Neural progenitor cell (in vitro differentiated cells): ENCODE measurements at places on chromosomes 2 and 18.

- no peak overlapping the region for H3K27ac ChIP-seq
- no peak overlapping the region for H3K4me3 ChIP-seq
- no peaks in the 10 kb centered on the region for H3K36me3 ChIP-seq
- no peaks in the 10 kb centered on the region for H3K27me3 ChIP-seq
These were observed 11.8 kb upstream of the SMIM21 start for GRCh38 chr18:75439348-75439747.

GRCh38 chr2:217939629-217940245 lies 63.1 kb downstream of the TNS1 start:
- no peak overlapping the region for H3K27ac ChIP-seq
- H3K36me3 ChIP-seq, result no peaks in the 10 kb centered on the region
- no peak overlapping the region for H3K4me3 ChIP-seq

- H3K4me3 ChIP-seq, result no peak overlapping the region
- DNase-seq, result peak; percentile 70
- no peak overlapping the region for H3K27ac ChIP-seq
- no peaks in the 10 kb centered on the region for H3K27me3 ChIP-seq
- H3K4me1 ChIP-seq, result no peaks in the 10 kb centered on the region
These were observed 35.1 kb upstream of the RASGRP3 start for GRCh38 chr2:33441235-33441810.

DNA sequence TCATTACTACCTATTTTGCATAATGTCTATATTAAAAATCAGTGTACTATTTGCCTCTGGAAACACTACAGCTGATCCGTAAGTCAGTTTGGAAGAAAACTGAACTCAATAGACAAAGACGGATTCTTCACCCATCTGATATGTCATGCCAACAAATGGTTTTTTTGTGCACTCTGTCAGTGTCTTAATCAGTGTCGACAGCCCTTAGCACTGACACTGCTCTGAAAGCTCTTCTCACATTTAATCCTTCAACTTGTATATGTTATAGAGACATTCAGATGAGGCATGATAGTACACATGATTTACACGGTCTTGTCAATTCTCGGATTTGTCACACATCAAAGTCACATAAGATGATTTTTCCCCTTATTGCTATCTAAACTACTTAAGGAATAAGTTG lies 347.5 kb upstream of the GALNT5 start:
- DNase-seq, result no peak
- no peaks in the 10 kb centered on the region for H3K27me3 ChIP-seq
- no peaks in the 10 kb centered on the region for H3K4me1 ChIP-seq
- no peaks in the 10 kb centered on the region for H3K36me3 ChIP-seq

GRCh38 chr2:46825939-46826568 lies 89.6 kb downstream of the MCFD2 start:
- H3K27ac ChIP-seq, result no peak overlapping the region
- no peak for DNase-seq
- no peaks in the 10 kb centered on the region for H3K36me3 ChIP-seq
- H3K4me1 ChIP-seq, result no peaks in the 10 kb centered on the region
- no peaks in the 10 kb centered on the region for H3K27me3 ChIP-seq

DNA sequence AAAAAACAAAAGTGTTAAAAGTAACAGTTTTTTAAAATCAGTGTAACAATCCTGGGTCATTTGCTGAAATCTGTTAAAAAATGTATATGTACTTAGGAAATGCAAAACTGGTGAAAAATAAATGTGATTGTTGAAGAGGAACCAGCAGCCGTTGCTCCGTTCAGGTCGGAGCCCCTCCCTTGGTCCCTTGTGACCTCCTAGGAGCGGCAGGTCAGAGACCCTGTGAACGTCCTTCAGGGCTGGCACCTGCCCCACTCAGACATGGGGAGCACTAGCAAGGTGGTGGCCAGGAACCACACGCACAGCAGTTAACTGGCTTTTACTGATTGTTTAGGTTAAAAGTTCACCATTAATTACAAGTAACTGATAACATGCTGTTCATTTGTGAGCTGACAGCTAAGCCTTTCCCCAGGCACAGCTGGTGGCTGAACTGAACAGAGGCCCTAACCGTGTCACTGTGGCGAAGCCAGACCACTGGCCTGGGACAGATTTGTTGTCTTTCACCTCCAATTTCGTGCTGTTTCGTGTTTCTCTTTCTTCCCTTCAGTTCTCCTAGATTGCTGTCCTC lies 159.2 kb upstream of the ALKAL2 start:
- peaks cover 34% of the 10 kb centered on the region for H3K27me3 ChIP-seq
- peak; percentile 51 for DNase-seq
- peaks cover 8% of the 10 kb centered on the region for H3K4me1 ChIP-seq
- H3K27ac ChIP-seq, result no peak overlapping the region
- H3K36me3 ChIP-seq, result no peaks in the 10 kb centered on the region

DNA sequence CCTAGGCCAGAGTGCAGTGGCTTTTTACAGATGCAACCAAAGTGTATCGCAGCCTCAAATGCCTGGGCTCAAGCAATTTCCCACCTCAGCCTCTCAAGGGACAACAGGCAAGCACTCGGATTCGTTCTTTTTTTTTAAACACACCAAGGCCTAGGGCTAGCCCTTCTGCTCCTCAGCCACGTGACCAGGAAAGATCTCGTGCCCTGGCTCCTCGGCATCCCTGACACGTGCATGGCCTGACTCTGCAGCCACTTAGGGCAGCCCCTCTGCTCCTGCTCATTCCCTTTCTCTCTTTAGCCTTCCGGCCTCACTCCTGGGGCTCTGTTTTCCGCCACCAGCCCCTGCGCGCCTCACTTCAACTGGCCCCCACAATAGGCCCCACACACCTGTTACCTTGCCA lies 18.4 kb downstream of the FAM178B start:
- H3K4me1 ChIP-seq, result peaks cover 5% of the 10 kb centered on the region
- no peaks in the 10 kb centered on the region for H3K27me3 ChIP-seq
- no peak overlapping the region for H3K27ac ChIP-seq
- no peaks in the 10 kb centered on the region for H3K36me3 ChIP-seq
- no peak for DNase-seq

GRCh38 chr2:237669283-237669627 lies 41.9 kb downstream of the LRRFIP1 start:
- H3K4me3 ChIP-seq, result no peak overlapping the region
- peaks cover 15% of the 10 kb centered on the region for H3K4me1 ChIP-seq
- no peak for DNase-seq
- H3K36me3 ChIP-seq, result no peaks in the 10 kb centered on the region
- no peak overlapping the region for H3K27ac ChIP-seq

DNA sequence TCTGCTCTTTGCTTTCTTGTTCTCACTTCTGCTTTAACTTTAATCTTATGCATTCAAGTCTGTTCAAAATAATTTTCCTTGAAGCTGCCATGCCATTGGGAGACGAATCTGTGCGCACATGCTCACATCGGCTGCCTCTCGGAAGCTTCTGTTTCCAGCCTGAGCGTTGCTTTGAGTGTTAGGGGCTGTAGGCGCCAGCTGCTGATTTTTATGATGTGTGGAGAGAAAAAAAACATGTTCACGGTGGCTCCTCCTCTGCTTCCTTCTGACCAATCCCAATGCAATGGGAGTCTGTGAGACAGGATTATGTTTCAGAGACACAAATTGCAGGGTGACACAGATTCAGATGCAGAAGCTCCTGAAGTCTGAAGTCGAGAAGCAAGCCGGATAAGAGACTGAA lies at the start of gene MC4R:
Gene MC4R, minus strand, starts transcription at position 180 of the 400 bp plus-strand sequence. CDS start 426 bp downstream, outside the sequence.
- no peak within 1 kb of the TSS for H3K4me3 ChIP-seq
- no peak within 1 kb of the TSS for H3K27ac ChIP-seq
- H3K36me3 ChIP-seq, result no peaks in the 10 kb centered on the region
- H3K27me3 ChIP-seq, result no peaks in the 10 kb centered on the region

GRCh38 chr2:142557391-142557790 lies 320.1 kb upstream of the KYNU start:
- DNase-seq, result no peak
- no peaks in the 10 kb centered on the region for H3K4me1 ChIP-seq
- H3K36me3 ChIP-seq, result no peaks in the 10 kb centered on the region

DNA sequence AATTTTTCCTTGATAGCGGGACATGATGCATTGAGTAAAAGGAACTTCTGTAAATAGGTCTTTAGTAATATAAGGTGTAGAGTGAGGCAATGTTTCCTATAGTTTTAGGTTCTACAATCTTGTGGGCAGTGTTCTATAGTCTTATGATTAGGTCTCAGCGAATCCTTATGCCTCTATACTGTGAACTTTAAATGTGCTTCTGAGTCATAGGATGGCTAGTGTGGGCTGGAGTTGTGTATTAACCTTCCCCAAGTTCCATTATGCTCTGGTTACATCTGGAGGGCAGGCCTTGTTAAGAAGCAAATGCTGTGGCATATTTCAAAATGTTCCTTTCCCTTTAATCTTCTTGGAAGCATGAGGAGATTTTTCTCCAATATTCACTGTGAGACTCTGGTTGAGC lies 73.5 kb downstream of the ROCK2 start:
- H3K27ac ChIP-seq, result no peak overlapping the region
- no peaks in the 10 kb centered on the region for H3K4me1 ChIP-seq
- DNase-seq, result no peak
- no peaks in the 10 kb centered on the region for H3K27me3 ChIP-seq

GRCh38 chr2:162221064-162221463 lies 22.2 kb downstream of the FAP start:
- no peak overlapping the region for H3K27ac ChIP-seq
- no peaks in the 10 kb centered on the region for H3K4me1 ChIP-seq
- DNase-seq, result peak; percentile 80
- H3K4me3 ChIP-seq, result no peak overlapping the region

DNA sequence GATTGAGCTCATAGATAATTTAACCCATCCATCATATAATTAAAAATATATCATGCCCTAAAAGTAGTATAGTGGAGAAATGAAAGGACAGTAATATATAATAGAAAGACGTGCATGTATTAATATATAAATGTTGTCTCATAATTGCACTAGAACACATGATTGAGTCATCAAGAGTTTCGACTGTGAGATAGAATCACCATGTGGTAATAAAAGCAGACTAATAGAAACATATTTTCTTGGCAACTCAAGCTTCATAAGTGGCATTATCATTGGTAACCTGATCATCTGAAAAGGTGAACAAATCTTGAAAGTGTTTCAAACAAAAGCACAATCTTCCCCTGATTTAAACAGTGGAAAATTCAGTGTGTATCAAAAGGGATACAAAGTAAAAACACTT lies 188.8 kb downstream of the CYRIA start:
- no peaks in the 10 kb centered on the region for H3K4me1 ChIP-seq
- no peak for DNase-seq
- no peaks in the 10 kb centered on the region for H3K36me3 ChIP-seq
- H3K4me3 ChIP-seq, result no peak overlapping the region

DNA sequence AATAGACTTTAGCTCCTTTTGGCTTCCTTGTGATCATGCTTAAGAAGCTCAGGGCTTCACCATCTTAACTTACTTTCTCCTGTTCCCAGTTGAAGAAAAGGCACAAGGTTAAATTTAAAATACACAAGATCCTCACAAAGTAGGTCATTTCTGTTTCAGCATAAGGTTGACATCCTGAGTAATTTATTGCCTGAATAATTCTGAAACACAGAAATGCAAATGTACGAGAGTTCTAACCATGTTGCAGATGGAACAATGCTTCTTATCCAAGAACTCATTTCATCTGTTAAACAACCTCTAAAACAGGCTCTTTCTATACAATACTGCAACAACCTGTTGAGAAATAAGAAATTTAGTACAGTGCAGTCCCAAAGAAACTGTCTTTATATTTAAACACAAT lies 395.2 kb downstream of the BCL11A start:
- H3K4me1 ChIP-seq, result no peaks in the 10 kb centered on the region
- no peaks in the 10 kb centered on the region for H3K36me3 ChIP-seq
- no peak overlapping the region for H3K27ac ChIP-seq
- H3K27me3 ChIP-seq, result no peaks in the 10 kb centered on the region

- H3K27ac ChIP-seq, result no peak overlapping the region
- DNase-seq, result no peak
- H3K27me3 ChIP-seq, result no peaks in the 10 kb centered on the region
- no peaks in the 10 kb centered on the region for H3K36me3 ChIP-seq
- no peak overlapping the region for H3K4me3 ChIP-seq
These were observed 457.9 kb downstream of the RIT2 start for GRCh38 chr18:42657551-42657950.

DNA sequence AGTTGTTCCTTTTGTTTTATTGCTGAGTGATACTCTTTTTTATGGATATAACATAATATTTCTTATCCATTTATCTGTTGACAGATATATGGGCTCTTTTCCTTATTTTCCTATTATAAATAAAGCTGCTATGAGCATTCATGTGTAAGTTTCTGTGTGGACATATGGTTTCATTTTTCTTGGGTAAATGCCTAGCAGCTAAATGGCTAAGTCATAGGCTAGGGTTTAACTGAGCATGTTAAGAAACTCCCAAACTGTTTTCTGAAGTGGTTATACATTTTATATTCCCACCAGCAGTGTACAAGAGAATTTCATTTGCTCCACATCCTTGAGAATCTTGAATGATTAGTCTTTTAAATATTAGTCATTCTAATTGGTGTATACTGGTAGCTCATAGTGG lies 786.6 kb upstream of the CDH2 start:
- H3K4me3 ChIP-seq, result no peak overlapping the region
- no peaks in the 10 kb centered on the region for H3K27me3 ChIP-seq
- DNase-seq, result no peak
- H3K4me1 ChIP-seq, result no peaks in the 10 kb centered on the region
- H3K27ac ChIP-seq, result no peak overlapping the region
- H3K36me3 ChIP-seq, result no peaks in the 10 kb centered on the region

DNA sequence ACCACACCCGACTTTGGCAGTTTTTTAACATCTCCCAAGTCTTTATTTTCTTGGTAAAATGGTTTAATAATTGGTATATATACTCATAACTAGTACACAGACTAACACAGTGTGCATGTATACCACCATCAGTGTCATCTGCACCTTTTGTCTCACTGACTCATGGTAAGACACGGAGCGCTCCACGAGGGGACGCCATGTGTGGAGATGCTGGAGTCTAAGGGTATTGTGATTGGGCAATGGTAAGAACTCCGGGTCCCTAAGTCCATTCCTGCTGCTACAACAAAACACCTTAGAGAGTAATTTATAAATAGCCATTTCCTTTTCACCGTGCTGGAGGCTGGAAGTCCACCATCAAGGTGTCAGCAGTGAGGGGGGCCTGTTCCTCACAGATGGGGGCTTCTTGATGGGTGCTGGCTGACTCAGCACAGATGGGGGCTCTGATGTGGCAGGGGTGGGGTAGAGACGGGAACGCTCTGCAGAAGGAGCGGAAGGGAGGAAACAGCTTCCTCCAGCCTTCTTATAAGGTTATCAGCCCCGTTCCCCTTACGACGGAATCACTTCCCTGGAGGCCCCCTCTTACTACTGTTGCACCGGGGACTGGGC lies 42.0 kb upstream of the EDAR start:
- DNase-seq, result no peak
- no peaks in the 10 kb centered on the region for H3K36me3 ChIP-seq
- H3K27me3 ChIP-seq, result peaks cover 49% of the 10 kb centered on the region
- H3K4me1 ChIP-seq, result peaks cover 24% of the 10 kb centered on the region
- H3K4me3 ChIP-seq, result peak overlapping the region; percentile 49

- no peak overlapping the region for H3K4me3 ChIP-seq
- H3K27ac ChIP-seq, result no peak overlapping the region
- H3K4me1 ChIP-seq, result no peaks in the 10 kb centered on the region
- no peaks in the 10 kb centered on the region for H3K27me3 ChIP-seq
- no peak for DNase-seq
These were observed 6.7 kb upstream of the COMMD1 start for GRCh38 chr2:61898810-61899209.
